ENCODE measurements at places on chromosomes 12 and 14. TPM values are rescaled to one million over a fixed set of nuclear protein-coding genes. Genes with fewer than 3 reads are reported as not detected.

The CCDC59 gene
- total RNA-seq = 31.5 TPM

- no peaks in the 10 kb centered on the region for H3K27me3 ChIP-seq
- H3K4me1 ChIP-seq = no peaks in the 10 kb centered on the region
Measured at GRCh38 chr12:24742378-24742777, 206.5 kb downstream of the BCAT1 start.

The IFNG-AS1 gene
- total RNA-seq = not detected

GRCh38 chr12:92540782-92541423 lies 161.9 kb upstream of the PLEKHG7 start:
- DNase-seq = no peak
- H3K36me3 ChIP-seq = no peaks in the 10 kb centered on the region
- H3K4me3 ChIP-seq = no peak overlapping the region
- peak overlapping the region; percentile 10 for H3K27ac ChIP-seq
- no peaks in the 10 kb centered on the region for H3K27me3 ChIP-seq

Data from lower lobe of right lung (tissue), 2 donors.